Activated T-cell treated with anti-CD3 and anti-CD28 coated beads for 48 hours (primary cell): ENCODE measurements at places on chromosomes 1 and 21.

DNA sequence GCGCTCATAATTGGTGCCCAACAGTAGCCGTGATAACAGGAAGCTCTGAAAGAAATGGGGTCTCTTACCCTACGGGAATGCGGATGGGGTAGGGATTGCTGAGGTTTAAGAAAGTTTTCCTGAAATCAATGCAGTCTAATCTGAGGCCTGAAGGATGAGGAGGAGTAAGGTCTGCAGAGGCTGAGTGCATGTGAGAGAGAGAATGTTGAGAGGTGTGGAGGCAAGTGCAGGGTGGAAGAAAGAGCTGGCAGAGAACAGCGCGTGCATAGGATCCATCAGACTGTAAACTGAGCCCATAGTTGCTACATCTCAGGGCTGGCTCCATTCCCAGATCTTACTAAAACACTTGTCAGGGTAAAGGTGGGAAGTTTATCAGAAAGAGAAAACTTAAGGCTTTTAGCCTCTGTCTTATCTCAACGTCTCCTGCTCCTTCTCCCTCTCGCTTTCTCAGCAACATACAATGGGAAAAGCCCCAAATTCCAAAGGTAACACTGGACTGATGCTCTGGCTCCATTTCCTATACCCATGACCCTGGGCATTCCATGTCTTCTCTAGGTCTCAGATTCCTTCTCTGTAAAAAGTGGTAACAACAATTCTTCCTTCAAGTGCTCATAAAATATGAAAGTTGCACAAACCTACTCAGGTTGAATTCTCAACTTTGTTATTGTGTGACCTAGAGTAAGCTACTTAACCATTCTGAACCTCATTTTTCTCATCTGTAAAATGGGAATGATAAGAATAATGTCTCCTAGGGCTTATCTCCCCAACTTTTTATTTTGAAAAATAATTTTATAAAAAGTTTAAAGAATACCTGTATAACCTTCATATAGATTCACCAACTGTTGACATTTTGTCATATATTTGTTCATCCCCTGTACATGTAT is 75.2 kb downstream of the SH3GLB1 start:
- no peak for DNase-seq

DNA sequence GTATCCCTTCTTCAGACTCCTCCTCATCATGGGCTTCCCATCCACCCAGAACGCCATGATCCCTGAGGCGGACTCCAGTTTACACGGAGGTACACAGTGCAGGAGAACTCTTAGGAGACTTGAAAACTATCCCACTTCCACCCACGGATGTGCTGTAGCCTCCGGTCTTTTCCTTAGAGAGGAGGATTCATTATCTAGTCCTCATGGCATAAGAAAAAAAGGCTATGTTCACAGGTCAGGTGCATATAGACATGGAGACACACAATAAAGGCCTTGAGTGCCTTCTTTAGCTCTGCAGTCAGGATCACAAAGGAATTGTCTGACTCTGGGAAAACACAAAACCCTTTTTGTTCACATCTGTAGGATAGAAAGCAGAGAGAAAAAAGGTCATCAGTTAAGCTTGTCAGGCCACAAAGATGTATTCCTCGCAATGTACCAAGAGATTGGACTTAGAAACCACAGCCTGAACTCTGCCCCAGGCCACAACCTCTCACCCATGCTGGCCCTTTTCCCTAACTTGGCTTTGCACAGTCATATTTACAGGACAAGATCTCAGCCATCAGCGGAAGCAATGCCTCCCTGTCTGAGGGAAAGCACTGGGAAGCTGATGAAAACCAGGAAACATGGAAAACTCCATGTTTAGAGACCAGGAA is 9.0 kb downstream of the CRP start:
- no peak for DNase-seq

GRCh38 chr1:75430526-75430925 is 180.4 kb downstream of the SLC44A5 start:
- no peak for DNase-seq

GRCh38 chr1:19124273-19124672 is 85.8 kb downstream of the UBR4 start:
- no peak for DNase-seq

DNA sequence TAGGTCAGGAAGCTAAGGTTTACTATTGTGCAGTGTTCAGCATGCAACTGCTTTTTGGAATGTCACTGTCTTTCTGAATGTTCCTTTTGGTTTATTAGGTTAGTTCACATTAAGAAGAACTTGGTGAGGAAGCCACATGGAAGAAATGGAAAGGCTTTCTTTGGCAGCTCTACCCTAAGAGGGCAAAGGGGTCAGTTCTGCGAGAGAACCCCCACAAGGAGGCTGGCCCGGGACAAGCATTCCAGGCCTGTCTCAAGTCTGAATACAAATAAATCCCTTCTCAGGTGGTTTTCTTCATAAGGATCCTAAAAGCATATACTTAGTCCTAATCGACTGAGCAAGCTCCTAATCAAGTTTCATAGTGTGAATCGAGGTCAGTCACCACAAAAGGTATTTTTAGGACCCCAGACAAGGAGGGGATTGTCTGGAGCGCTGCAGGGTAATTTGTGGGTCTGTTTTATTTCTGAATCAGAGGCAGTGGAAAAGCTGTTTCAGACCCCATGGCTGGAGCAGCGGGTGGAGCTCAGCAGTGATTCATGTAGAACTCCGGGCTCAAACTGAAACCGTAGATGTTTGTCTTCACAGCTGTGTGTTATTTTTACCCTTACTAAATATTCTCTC is 63.3 kb downstream of the ERG start:
- no peak for DNase-seq

DNA sequence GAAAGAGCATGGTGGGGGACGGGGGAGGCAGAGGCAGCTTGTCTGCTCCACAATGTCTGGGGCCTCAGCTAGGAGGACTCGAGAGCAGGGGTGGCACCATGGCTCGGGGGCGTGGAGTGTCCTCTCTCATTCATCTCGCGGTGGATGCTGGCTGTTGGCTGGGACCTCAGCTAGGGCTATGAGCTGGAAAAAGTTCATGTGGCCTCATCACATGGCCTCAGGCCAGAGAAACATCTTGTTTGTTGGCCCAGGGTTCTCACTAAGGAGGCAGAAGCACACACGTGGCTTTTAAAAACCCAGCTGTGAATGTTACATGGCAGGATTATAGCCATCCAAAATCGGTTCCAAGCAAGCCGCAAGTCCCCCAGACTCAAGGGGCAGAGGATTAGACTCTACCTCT is 6.2 kb upstream of the CENPS start:
- DNase-seq = no peak

- no peak for DNase-seq
Measured at GRCh38 chr1:174883409-174883808, 116.3 kb upstream of the CACYBP start.

DNA sequence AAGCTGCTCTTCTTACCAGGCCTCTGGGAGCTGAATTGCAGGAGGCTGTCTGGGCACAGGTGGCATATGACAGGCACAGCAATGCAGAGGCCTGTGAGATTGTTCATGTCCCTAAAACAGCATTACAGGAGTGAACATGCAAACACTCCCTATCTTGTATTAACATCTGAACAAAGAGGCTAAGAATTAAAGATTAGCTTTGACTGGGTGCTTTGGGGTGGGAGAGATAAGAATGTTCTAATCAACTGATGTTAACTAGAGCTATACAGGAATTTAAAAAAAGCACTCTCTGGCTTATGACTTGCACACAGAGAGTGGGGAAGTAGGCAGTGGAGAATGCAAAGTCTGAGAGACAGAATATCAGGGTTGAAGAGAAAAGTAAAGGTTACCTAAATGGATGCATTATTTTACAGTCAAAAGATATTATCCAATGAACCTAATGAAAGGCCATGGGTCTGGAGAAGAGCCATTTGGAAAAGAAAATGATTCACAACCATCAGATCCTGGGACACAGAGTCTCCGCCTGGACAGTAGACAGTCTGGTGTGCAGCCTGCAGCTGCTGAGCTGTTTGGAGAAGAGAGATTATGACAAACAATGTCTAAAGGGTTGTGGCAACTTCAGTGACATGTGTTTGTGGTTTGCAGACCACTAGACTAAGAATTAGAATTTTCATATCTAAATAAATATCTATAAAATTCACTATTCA is 20.2 kb downstream of the DPT start:
- DNase-seq = no peak

GRCh38 chr1:97063532-97063931 is 341.9 kb downstream of the PTBP2 start:
- no peak for DNase-seq

DNA sequence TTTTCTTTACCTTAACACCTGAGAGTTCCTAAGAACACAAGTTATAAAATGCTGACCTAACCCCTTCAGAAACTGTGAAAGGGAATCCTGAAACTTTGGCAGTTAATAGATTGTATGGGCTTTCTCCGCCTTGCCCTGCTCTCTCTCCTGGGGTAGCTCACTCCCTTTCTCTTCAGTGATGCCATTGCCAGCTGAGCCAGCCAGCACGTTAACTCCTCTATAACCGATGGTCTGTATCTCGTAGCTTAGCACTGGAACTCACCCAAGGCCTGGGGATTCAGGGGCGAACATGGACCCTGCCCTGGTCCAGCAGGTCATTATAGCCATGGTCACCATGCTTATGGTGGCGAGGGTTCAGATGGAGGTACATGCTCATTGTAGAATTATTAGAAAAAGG is 40.7 kb downstream of the TRAPPC10 start:
- DNase-seq = no peak

GRCh38 chr1:14479865-14480264 is 118.6 kb upstream of the KAZN start:
- no peak for DNase-seq
